A549 treated with dexamethasone at 1 μM for 4 hours (cell line): ENCODE measurements at places on chromosomes 7 and 10. TPM values are rescaled to one million over a fixed set of nuclear protein-coding genes. Genes with fewer than 3 reads are reported as not detected.

Gene LRIT1
- total RNA-seq = not detected in 5 replicates

Gene TMEM236
- total RNA-seq = 0.04 to 0.05 TPM (median 0.05 TPM) in 3 of 5 replicates, not detected in the others

Gene ZCWPW1
- total RNA-seq = 0.86 to 1.7 TPM (median 1.5 TPM) in 5 replicates

Gene IKZF1
- total RNA-seq = not detected in 5 replicates

Gene PLCE1
- total RNA-seq = 7.0 to 10.3 TPM (median 9.7 TPM) in 5 replicates
